ENCODE measurements at places on chromosomes 6 and 20. TPM values are rescaled to one million over a fixed set of nuclear protein-coding genes. Genes with fewer than 3 reads are reported as not detected.

Gene ORC3
- 45.0 TPM for total RNA-seq

Gene MDN1
- 62.3 TPM for total RNA-seq

Gene HS3ST5
- not detected for total RNA-seq

DNA sequence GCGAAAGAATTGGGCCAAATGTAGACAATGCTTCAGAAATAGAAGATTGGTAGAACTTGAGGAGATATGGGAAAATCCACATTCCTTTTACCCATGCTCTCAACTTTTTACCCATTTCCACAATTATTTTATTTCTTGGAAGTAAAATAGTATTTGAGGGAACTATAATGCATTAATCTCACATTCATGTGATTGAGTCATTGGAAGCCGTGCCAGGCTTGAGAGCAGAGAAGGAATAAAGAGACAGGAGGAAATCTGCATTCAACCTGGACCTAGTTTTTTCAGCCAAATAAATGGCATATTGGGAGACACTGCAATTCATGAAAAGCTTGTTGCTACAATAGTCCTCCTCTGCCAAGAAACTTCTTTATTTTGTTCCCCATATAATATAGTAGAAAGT lies 2.8 kb upstream of the NUP153 start:
- DNase-seq = no peak

Gene TBXT
- total RNA-seq = 5.3 TPM
